ENCODE measurements at places on chromosomes 11 and 22.

DNA sequence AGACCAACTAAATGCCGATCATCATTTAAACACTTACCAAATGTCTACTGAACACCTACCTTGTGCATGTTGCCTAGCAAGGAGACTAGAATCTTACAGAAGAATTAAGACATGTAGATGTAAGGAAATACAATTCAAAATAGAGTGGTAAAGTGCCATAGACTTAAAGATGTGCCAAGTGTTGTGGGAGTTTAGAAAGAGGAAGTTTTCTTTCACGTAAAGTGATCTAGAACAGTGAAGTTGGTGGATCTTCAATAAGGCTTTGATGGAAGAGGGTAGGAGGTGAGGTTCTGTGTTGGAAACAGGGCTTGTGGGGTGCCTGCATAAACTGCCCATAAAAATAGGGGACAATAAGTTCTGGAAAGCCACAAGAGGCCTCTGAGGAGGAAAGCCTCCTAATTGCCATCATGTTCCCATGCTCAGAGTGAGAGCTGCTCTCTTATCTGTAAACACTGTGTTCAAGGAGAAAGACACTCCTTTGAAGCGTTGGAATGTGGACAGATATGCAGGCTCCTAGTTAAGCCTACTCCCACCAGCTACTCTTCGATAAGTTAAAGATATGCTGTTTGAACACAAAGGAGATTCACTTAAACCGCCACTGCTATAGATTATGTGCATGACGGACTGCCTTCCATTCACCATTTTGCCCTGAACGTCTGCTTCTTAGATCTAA is 66.7 kb downstream of the HSD17B12 start:
- DNase-seq, result peak; percentile 92

GRCh38 chr11:35680506-35680905 is 17.9 kb downstream of the TRIM44 start:
- no peak for DNase-seq

GRCh38 chr11:69081180-69081579 is 32.4 kb downstream of the TPCN2 start:
- DNase-seq, result no peak

GRCh38 chr11:121683791-121684190 is 231.0 kb upstream of the SORL1-AS1 start:
- no peak for DNase-seq

DNA sequence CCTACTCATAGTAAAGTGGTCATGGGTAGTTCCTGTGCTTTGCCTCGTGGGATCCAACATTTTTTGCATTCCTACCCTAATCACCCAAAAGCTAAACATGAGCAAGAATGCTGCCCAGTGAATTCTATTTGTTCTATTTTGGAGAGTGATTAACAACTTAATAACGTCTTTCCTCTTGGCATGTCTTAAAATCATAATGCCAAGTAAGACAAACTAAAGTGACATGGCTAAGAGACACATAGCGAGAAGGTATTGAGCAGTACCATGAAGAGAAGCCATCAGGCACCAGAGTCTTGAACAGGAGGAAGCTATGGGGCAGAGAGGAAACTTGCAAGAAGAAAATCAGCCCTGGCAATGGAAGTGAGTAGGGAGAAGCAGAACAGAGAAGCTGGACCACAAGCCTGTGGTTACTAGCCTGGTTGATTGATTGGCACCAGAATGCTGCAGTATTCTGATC is 32.0 kb downstream of the EXPH5 start:
- no peak for DNase-seq

DNA sequence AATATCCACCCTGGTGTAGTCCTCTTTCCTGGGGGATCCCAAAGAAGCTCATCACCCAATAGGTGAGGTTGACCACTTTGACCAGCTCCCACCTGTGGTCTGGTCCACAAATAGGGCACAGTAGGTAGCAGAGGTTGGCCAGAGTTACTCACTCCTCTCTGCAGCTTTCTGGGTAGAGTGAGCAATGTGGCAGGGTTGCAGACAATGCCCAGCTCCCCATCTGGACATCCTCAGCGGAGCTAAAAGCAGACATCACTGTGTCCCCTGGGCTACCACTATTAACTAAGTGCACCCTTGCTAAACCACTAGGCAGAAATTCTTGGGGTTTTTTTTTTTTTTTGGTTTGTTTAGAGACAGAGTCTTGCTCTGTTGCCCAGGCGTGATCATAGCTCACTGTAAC is 48.4 kb upstream of the TP53I11 start:
- DNase-seq, result no peak

DNA sequence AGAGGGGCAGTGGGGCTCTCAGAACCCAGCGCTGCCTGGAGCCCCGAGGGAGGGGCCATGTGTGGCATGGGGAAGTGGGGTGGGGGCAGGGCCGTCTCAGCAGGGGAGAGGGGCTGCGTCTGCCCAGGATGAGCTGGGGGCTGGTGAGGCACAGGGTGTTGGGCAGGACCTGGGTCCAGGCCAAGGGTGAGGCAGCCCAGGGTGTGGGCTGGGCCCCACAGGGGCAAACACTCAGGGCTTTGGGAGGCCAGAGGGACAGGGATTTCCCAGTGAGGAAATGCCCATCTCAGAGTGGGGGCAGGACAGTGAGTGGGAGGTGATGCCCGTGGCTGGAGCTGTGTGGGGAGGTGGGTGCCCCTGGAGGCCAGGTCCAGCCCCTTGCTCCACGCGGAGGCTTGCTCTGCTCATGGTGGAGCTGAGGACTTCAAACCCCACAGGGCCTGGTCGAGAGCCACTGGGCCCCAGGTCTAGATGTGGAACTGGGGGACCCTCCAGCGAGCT is 5.4 kb downstream of the PLXNB2 start:
- no peak for DNase-seq

GRCh38 chr11:64859542-64860414 is 15.3 kb upstream of the CDC42BPG start:
- no peak for DNase-seq

DNA sequence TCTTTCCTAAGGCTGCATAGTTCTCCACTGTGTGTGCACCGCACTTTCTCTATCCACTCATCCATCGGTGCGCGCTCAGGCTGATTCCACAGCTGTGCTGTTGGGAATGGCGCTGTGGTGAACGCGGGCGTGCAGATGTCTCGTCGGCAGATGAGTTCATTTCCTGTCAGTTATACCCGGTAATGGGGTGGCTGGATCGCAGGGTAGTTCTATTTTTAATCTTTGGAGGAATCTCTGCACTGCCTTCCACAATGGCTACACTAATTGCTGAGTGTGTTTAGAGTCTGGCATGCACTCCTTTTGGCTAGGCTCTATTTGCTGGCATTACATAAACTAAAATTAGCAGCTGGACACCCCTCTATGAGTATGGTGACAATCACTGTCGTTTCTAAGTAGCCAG is 27.9 kb upstream of the KRTAP5-7 start:
- no peak for DNase-seq

GRCh38 chr11:35433588-35433987 is 14.2 kb upstream of the SLC1A2 start:
- no peak for DNase-seq

- no peak for DNase-seq
Measured at GRCh38 chr22:38970551-38970950, 11.6 kb upstream of the APOBEC3B start.

- DNase-seq, result no peak
Measured at GRCh38 chr11:122784325-122784955, 53.9 kb upstream of the CRTAM start.

DNA sequence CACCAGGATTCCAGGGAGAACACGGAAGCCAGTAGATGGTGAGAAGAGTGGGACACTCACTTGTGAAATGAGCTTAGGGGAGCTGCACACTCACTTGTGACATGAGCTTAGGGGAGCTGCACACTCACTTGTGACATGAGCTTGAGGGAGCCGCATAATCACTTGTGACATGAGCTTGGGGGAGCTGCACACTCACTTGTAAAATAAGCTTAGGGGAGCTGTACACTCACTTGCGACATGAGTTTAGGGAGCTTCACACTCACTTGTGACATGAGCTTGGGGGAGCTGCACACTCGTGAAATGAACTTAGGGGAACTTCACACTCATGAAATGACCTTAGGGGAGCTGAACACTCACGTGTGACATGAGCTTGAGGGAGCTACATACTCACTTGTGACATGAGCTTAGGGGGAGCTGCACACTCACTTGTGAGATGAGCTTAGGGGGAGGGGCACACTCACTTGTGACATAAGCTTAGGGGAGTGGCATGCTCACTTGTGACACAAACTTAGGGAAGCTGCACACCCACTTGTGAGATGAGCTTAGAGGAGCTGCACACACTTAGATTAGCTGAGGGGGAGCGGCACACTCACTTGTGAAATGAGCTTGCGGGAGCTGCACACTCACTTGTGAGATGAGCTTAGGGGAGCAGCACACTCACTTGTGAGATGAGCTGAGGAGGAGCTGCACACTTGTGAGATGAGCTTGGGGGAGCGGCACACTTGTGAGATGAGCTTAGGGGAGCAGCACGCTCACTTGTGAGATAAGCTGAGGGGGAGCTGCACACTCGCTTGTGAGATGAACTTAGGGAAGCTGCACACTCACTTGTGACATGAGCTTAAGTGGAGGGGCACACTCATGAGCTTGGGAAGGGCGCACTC is 59.0 kb downstream of the NCAPD3 start:
- DNase-seq, result no peak

- no peak for DNase-seq
Measured at GRCh38 chr22:19870153-19871022, 15.7 kb upstream of the GNB1L start.

GRCh38 chr11:134074766-134075165 is 5.9 kb downstream of the JAM3 start:
- DNase-seq, result no peak

GRCh38 chr11:8408151-8408941 is 144.7 kb upstream of the LMO1 start:
- DNase-seq, result no peak

GRCh38 chr11:55324500-55324899 is 18.5 kb upstream of the OR4A16 start:
- DNase-seq, result no peak

GRCh38 chr11:118343981-118344515 is at the start of gene CD3G:
CD3G (plus strand) TSS chr11:118344344; CDS start chr11:118344424, 80 bp downstream.
- DNase-seq, result no peak

DNA sequence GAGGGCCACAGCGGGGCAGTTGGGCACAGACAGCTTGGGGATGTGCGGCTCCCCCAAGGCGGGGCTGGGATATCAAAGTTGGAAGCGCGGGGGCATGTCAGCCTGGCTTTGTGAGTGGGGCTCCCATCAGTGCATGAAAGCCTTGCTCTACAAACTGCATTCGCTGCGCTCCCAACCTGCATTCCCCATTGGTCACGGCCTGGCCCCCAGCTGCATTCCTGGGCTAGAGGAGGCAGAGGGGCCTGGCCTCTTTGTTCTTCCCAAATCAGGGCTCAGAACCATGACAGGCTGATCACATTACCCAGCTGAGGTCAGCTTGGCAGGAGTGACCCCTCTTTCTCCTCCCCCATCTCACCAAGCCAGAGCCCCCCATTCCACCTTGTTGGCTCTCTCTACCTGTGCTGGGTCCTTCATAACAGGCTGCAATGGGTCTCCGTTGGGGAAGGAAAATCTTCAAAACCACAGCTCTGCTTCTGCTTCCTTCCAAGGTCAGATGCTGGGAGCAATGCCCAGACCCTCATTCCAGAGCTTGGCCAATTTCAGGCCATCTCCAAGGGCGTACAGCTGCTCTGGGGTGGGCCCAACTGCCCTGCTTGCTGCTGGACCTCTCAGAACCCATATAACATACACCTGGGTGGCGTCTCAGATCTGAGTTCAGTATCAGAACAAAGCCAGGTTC is 38.7 kb upstream of the CDON start:
- DNase-seq, result no peak

DNA sequence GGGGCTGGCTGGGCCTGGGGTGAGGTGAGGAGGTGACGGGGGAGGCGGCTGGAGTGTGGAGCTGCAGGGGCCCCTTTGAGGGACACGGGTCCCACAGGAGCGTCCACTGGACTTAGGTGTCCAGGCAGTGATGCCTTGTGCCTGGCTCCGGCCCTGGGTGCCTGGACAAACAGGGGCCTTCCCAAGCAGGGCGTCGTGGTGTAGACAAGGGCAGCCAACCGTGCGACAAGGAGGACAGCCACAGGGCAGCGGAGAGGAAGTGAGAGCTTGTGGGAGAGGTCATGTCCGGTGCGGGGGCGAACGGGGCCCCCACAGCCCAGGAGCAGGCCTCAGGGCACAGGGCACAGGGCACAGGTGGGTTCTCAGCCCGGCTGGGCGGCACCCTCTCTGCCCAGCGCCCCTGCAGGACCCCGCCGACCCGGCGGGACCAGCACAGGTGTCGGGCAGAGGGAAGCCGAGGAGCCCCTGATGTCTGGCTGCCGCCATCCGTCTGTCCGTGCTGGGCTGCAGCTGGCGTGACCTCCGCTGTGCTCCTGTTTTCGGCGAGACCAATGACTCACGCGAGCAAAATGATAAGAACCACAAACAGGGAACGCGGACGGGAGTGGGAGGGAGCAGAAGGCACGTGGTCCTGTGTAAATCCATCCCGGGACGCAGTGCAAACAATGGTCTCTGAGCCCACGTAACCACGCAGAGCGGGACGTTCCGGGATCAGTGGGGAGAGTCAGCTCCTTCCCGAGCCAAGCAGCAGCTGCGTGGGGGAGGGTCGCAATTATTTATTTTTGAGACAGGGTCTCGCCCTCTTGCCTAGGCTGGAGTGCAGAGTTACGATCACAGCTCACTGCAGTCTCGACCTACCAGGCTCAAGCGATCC is 49.1 kb upstream of the A4GALT start:
- peak; percentile 63 for DNase-seq

DNA sequence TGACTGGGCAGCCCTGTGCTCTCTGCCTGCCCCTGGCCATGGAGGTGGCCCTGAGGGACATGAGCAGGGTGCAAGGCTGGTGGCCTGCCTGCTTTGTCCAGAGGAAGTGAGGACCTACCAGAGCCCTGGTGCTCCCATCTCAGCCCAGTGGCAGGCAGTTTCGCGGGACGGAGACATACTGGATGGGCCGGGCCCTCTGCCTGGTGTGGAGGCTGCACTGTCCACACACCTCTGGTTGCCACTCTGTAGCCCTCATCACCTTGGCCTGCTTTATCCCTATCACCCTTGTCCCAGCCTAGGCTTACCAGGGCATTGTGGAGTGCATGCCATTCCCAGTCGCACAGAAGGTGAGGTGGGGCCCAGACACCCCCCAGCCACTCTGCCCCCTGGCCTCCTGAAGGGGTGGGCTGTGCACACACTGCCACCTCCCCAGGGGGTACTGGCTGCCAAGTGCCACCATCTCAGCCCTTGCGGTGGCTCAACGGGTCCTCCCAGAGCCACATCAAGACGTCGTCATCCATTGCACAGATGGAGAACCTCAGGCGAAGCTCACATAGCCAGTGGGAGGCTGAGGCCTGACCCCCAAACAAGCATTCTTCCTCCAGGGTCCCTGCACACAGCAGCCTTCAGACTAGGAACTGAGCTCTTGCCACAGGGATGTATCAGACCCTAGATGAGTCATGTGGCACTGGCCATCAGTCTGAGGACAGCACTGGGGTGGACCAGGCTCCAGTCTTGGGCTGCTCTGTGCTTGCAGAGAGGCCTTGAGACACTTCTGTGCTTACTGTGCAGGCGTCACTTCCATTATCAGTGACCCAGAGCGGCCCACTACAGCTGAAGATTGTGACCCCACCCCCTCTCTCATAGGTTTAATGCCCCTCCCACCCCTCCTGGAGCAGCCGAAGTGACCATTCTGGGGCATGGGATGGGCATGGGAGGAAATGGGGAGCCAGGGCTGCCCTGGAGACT is 176.1 kb downstream of the IGLL1 start:
- DNase-seq, result no peak

Measured in OCI-M1 (cell line).